ENCODE measurements at places on chromosomes 7 and 10.

GRCh38 chr7:139656387-139656786 lies 121.4 kb downstream of the HIPK2 start:
- DNase-seq = no peak

DNA sequence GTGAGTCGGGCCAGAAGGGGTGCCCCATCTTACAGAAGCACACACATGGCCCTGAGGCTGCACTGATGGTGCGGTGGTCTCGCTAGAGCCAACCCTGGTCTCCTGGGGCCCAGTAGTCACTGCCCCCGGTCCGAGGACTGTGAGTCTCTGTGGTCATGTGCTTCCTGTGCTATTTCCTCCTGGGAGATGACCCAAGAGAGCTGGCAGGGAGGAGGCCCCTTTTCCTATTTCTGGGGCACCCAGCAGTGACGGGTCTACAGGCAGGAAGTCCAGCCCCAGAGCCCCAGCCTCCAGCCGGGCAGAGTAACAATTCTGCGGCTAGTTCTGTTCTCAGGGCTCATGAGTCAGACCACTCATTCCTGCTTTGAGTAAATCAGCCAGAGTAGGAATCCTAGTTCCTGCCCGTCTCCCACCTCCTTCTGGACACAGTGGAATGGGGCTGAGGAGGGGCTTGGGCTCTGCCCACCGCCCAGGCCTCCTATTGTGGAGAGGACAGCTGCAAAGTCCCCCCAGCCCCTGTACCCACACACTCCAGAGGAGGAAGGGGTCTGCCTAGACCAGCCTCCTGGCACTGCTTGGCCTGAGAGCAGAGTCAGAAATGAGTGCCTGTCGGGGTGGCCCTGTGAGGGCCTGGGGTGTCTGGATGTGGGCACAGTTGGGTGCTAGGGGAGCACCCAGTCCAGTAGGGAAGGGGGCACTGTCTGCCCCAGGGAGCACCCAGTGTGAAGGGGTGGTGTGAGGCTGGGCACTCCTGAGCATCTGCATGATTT lies 80.5 kb upstream of the PPIF start:
- DNase-seq = no peak

- DNase-seq = no peak
Observed at GRCh38 chr10:69497231-69497561, 45.9 kb downstream of the TSPAN15 start.

- DNase-seq = no peak
Observed at GRCh38 chr10:79079054-79079397, 10.3 kb downstream of the ZMIZ1 start.
